ENCODE measurements at places on chromosomes 5 and 9.

DNA sequence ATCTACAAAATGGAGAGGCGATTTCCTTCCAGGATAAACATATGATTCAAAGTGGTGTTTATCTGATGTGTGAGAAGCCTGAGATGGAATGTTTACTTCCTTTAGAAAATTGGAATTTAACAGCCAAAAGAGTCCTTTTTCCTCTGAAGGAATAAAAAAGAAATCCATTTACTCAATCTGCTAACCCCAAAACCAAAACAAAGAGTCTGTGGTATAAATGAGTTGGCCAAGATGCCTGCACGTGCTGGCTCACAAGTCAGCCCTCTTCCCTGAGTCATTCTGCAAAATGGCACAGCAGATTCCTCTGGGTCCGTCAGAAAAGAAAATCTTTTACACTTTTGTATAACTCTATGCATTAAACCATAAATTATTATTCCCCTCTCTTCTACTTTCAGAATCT is 60.8 kb downstream of the EBF1 start:
- DNase-seq: no peak

DNA sequence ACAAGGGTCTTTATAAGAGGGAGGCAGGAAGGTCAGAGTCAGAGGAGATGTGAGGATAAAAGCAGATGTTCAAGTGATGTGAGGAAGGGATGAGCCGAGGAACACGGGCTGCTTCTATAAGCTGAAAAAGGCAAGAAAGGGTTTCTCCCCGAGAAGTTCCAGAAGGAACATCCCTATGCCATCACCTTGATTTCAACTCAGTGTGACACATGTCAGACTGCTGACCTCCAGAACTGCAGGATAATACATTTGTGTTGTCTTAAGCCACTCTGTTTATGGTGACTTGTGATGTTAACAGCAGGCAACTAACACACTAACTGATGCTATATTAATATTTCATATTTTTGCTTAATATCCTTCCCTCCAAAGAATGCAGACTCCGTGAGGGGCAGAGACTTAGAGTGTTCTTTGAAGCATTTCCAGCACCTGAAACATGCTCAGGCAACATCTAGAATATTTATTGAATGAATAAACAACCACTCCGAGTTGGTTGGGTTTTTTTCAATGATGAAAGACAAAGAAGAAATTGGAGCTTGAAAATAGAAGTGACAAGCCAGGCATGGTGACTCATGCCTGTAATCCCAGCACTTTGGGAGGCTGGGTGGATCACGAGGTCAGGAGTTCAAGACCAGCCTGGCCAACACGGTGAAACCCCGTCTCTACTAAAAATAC is 77.6 kb upstream of the ADRA1B start:
- DNase-seq: no peak

GRCh38 chr9:73536403-73536802 is 384.7 kb downstream of the ANXA1 start:
- no peak for DNase-seq

- DNase-seq: no peak
Measured at GRCh38 chr9:137217276-137218211, 4.5 kb downstream of the RNF208 start.

DNA sequence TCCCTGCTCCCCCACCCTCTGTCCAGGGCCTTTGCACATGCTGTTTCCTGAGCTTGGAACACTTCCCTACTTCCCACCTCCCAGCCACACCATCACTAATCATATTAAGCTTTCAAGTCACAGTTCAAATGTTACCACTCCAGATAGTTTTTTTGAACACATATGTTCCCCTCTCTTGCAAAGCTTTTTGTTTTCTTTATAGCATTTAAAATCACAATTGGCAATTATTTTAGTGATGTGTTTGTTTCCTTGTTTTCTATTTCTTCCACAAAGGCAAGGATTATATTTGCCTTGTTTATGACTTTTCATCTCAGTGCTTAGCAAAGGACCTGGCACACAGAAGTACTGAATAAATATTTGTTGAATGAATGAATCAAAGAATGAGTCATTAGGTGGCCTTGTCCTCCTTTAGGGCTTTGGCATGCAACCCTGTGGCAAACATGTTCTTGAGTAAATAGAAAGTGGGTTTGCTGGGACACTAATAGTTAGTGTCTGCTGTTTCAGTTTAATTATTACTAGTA is 386.8 kb downstream of the FGF10 start:
- DNase-seq: no peak

DNA sequence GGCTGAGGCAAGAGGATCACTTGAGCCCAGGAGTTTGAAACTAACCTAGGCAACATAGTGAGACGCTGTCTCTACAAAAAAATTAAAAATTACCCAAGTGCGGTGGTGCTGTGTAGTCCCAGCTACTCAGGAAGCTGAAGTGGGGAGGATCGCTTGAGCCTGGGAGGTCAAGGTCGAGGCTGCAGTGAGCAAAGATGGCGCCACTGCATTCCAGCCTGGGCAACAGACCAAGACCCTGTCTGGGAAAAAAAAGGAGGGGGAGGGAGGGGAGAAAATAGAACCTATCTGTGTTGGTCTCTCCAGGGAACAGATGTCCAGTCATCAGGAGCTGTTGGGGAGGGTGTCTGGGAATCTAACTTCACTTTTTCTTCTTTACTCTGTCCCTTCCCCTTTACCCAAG is 24.3 kb downstream of the MAT2B start:
- DNase-seq: no peak

DNA sequence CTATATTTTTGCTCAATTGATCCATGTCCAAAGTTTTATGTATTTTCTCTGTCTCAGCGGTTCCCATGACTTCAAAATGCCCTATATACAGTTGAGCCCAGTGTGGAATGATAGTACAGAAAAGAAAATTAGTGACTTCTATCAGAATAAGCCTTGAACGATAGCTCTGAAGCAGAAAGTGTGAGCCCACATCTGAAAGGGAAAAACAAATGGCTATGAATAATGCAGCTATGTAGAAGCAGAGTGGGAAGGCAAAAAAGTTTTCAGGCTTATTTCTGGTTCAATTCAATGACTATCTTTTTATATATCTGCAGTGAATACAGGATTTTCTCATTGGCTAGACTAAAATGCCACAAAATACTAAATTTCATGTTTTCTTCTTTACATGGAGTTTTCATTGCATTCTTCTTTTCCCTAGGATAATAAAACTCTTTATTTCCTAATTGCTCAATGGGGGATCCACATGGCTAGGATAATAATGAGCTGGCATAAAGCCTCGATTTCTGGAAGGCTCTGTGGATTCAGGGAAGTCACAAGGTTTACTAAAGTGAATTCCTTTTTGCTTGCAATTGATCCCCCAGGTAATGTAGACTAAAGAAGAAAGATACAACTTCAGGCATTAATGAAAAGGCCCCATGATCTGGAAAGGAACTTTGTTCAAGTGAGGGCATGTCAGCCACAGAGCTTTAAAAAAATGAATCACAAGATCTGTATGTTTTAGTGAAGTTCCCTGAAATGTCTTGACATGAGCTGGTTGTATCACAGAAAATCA is 377.0 kb upstream of the RIOK2 start:
- no peak for DNase-seq

DNA sequence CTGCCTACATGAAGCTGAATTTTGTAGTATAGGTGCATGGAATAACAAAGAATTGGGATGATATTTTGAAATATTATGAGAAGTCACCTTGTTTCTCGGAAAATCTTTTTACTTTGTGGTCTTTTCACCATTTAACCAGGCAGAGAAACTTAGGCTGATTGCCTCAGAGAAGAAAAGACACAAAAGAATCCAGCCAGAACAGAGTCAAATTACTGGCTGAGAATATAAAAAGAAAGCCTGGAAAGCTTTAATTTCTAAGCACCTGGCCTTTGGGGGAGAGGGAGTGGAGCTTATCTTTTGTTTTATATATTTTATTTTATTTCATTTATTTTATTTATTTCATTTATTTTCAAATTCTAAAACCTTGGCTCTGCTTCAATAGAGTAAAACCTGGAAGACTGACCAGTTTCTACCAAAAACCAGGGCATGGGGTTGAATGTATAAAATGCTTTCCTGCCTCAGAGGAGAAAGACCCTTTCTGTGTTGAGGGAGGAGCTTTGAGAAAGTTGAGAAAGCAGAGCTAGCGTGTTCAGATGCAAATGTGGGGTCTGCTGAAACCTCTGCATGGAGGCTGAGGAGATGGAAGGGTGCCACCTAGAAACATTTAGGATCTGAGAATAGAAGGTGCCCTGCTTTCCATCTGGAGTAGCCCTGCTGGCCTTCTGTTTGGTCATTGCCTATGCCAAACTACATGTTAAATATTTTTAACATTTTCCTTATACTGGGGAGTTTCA is 81.6 kb downstream of the NREP start:
- no peak for DNase-seq

GRCh38 chr5:31531543-31531887 is 378 bp downstream of the DROSHA start:
- no peak for DNase-seq

- no peak for DNase-seq
Measured at GRCh38 chr9:14315875-14316601, 2.1 kb upstream of the NFIB start.

- DNase-seq: no peak
Measured at GRCh38 chr5:155726267-155726666, 600.7 kb upstream of the SGCD start.

GRCh38 chr5:28766565-28767158 is 1728.3 kb upstream of the CDH9 start:
- DNase-seq: no peak

- DNase-seq: no peak
Measured at GRCh38 chr9:133057006-133057405, 4.8 kb upstream of the CEL start.

DNA sequence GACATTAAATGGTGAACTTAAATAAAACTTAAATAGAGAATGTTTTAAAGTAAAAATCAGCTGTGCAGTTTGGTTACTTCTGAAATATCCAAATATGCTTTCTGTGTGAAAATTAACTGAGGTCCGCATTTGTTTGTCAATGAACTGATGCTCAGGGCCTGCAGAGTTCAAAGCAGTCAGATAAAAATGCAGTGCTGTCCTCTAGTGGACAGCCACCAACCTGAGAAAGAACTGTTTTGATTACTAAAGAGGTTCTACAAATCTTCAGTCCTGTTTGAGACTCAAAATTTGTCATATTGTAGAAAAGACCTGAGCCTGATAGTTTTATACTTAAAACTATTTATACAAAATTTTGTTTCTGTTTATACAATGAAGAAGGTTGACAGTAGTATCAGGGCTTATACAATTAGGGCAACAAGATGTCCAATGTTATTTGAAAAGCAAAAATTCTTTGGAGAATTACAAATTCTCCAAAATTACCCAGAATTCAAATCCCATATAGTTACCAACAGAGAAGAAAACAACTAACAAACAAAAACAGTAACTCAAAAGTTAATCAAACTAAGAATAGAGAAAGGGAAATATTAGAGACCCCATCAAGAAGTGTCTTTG is 232.3 kb upstream of the TBCA start:
- DNase-seq: no peak

All from stimulated activated CD4-positive, alpha-beta T cell treated with anti-CD3 and anti-CD28 coated beads, Interleukin-15, amount 100 ng/mL, for 48 hours (primary cell).